ENCODE measurements at places on chromosomes 2 and 18.
A peak's percentile ranks its signal among the peaks of the same experiment; 100 is the strongest.

DNA sequence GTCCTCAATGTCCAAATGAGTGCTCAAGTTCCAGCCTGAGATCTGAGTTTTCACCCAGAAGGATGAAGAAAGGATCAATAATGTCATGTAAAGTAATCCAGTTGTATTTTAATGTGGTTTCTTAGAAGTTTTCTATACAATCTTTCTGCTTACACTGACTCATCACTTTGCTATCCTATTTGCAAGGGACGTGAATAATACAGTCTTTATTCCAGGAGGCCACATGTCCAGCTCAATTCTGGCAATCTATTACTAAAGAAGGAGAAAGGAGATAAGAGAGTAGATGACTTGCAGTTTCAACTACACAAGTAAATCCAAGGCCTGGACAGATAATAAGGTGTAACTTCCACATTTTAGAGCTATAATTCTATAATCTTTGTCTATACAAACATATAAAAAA lies 601.1 kb upstream of the SETBP1 start:
- DNase-seq, result peak; percentile 22

GRCh38 chr2:236180076-236180816 lies 12.1 kb upstream of the GBX2 start:
- DNase-seq, result peak; percentile 82

- no peak for DNase-seq
Observed at GRCh38 chr2:98692090-98693054, 38.6 kb downstream of the MGAT4A start.

GRCh38 chr18:45359275-45360009 lies 255.8 kb upstream of the SLC14A2 start:
- no peak for DNase-seq

DNA sequence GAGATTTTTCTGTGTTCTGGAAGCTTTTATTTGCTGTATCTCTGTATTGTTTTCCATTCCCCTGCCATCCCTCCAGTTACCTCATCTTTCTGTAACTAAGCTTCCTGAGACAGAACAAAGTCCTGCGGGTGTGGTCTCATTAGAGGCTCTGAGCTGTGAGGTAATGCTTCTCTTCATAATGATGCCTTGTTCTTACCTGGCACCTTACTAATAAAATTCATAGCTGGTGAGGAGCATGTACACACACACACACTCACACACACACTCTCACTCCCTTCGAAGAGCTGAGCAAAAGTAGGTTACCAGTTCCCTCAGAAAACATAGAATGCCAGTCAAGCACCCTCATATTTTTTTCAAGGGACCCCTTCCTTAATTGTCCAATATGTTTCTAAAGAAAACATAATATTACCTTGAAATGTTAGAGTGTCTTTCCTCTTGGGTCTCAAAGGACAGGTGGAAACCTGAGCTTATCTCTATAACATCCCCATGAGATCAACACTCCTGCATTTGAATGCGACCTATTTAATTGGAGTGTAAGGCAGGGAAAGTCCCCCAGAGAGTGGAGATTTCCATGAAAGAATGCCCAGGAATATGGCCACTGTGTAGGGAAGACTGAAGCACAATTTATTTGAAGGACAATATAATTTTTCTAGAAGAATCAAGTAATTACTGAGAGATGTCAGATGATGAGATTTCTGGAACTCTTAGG lies 161.6 kb upstream of the NCK2 start:
- no peak for DNase-seq

- DNase-seq, result no peak
Observed at GRCh38 chr2:234165421-234165820, 114.9 kb downstream of the SPP2 start.

- DNase-seq, result no peak
Observed at GRCh38 chr18:59286341-59286740, 13.1 kb upstream of the RAX start.
